ENCODE measurements at places on chromosomes 7 and 10.

DNA sequence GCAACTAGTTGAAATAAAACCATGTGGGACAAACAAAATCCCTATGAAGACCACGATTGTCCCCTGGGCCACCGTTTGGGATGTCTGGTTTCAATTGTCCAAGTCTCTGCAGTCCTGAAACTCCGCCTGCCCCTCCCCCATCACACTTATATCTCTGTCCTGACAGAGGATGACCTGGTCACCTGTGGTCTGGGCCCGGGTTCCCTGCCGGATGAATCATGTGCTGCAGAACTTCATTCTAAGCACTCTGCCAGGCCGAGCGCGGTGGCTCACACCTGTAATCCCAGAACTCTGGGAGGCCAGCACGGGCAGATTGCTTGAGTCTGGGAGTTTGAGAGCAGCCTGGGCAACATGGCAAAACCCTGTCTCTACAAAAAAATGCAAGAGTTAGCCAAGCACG, 91.1 kb downstream of the COL13A1 start:
- DNase-seq, result no peak

DNA sequence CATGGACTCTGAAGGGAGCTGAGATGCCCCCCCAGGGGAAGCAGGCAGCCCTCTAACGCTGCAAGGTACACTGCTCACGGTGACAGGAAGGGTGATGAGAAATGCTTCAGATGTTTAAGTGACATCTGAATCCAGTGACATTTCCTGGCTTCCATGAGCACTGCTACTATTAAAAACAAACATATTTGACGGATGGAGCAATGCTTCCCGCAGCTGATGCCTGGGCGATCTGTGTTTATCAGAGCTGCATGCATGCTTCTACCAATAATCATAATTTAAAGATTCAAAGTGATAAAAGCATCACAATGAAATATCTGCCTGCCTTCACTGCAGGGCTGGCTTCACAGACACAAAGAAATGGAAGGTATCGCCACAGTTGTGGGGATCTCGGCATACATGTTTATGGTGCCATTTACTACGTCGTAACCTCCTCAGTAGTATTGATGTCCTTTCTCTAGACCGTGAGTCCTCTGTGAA, 66.1 kb upstream of the AOAH start:
- no peak for DNase-seq

DNA sequence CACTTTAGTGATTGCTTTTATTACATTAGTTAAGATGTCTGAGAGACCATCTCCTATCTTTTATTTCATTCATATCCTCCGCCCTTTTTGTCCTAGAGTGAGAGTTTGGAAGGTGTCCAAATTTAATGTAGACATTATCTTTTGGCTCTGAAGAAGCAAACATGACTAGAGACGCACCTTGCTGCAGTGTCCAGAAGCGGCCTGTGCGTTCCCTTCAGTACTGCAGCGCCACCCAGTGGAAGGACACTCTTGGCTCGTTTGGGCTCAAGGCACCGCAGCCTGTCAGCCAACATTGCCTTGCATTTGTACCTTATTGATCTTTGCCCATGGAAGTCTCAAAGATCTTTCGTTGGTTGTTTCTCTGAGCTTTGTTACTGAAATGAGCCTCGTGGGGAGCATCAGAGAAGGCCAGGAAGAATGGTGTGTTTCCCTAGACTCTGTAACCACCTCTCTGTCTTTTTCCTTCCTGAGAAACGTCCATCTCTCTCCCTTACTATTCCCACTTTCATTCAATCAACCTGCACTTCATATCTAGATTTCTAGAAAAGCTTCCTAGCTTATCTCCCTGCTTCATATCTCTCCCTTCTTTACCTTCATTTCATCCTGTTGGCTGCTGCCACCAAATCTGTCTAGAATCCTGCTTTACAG, 10.4 kb upstream of the CLCN1 start:
- no peak for DNase-seq

- no peak for DNase-seq
These were observed 389.4 kb downstream of the SORCS1 start for GRCh38 chr10:106775127-106775526.

GRCh38 chr7:46320956-46321355, 399.9 kb upstream of the IGFBP3 start:
- no peak for DNase-seq

GRCh38 chr10:61304746-61305145, 148.4 kb downstream of the TMEM26 start:
- no peak for DNase-seq

GRCh38 chr7:128105228-128106022, 74.2 kb upstream of the LRRC4 start:
- DNase-seq, result no peak

GRCh38 chr10:80421707-80422536, 13.6 kb downstream of the PRXL2A start:
- no peak for DNase-seq

GRCh38 chr7:100957832-100958421, 8.6 kb downstream of the MUC3A start:
- no peak for DNase-seq
